ENCODE measurements at places on chromosomes 1 and 21. TPM values are rescaled to one million over a fixed set of nuclear protein-coding genes. Genes with fewer than 3 reads are reported as not detected.

- DNase-seq = peak; percentile 83
These were observed 228.9 kb downstream of the TNR start for GRCh38 chr1:175514387-175514953.

GRCh38 chr1:171110621-171111326, 20.1 kb downstream of the FMO3 start:
- no peak for DNase-seq

- peak; percentile 23 for DNase-seq
These were observed 34.7 kb downstream of the LRP8 start for GRCh38 chr1:53293123-53293522.

GRCh38 chr1:55632906-55633305, 417.7 kb upstream of the USP24 start:
- DNase-seq = no peak

GRCh38 chr1:22830757-22831340, 120.2 kb downstream of the EPHB2 start:
- DNase-seq = no peak

ABCA4 gene
- 487 TPM for total RNA-seq

- no peak for DNase-seq
These were observed 36.0 kb downstream of the FAM177B start for GRCh38 chr1:222772996-222773379.

RORC gene
- not detected for total RNA-seq

- DNase-seq = no peak
These were observed 492.6 kb downstream of the KCNT2 start for GRCh38 chr1:196115646-196116045.

- DNase-seq = no peak
These were observed 2.3 kb downstream of the RGS16 start for GRCh38 chr1:182601913-182602312.

CNKSR1 gene
- not detected for total RNA-seq

DNA sequence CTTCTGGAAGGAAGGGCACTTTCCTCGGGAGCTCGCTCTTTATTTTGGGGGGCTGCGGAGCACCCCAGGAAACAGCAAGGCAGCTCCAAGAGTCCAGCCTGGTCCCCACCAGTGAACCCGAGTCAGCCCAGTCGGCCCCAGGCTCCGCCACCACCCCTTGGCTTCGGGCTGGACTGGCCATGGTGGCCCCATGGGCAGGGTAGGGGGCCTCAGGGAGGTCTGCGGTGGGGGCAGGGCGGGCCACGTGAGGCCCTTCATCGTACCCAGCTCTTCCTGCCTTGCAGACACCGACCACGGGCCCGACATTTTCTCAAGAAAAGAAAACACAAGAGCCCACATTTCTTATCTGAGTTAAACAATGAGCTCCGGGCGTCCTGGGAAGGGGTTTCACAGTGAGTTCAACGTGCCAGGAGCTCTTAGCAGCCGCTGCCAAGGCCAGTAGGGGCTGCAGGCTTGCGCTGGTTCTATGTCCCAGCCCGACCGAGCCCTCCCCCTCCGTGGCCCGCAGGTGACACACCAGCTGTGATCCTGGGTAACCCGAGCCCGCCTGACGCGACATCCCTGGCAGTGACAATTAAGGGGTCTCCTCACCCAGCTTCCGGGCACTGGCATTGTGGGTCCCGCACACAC, 66.2 kb downstream of the PRDM16 start:
- DNase-seq = no peak

GRCh38 chr1:200520735-200521134, 99.8 kb downstream of the KIF14 start:
- DNase-seq = no peak

- DNase-seq = no peak
These were observed 32.4 kb downstream of the PGBD5 start for GRCh38 chr1:230393722-230394121.

GRCh38 chr1:44802306-44803061, 2.3 kb downstream of the PLK3 start:
- peak; percentile 52 for DNase-seq

DNA sequence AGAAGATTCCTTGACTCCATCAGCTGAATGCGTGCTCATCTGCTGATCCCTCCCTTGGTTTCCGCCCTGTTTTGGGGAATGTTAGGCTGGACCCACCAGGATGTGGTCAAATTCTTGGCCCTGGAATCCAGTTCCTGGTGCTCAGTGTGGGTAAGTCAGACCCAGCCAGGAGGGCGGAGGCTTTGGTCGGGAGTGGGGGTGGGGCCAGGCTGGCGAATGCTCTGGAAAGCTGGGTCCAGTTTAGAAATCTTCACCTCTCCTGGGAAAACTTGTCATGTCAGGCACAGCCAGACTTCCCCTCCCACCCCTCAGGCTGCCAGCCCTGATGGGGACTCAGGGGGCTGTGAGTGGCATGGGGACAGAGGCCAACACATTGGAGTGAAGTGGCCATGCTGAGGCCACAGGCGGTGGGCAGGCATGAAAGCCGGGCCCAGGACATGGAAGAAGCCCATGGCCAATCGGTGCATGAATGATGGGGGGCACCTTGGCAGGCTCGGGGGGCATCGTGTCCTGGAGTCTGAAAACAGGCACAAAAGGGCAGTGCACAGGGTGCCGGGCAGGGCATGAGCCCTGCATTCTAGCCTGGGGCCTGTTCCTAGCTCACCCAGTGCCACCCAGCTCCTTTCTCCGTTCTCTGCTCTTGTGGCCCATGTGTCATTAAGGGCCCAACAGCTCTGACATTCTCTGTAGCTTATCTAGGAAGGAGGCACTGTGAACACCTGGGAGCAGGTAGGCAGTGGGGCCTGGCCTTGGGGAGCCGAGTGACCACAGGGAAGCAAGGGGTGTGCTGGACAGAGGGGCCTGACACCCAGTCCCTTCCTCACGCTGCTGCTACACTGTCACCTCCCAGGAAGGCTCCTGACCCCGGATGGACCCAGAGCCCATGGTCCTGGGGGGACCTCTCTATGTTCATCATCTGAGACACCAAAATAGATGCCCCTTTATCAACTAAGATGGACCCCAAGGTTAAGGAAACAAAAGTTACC, 14.6 kb upstream of the PADI1 start:
- DNase-seq = peak; percentile 70

Data from lung microvascular endothelial cell (primary cell).